Kidney (tissue), 22 donors: ENCODE measurements at places on chromosomes 5 and 9. TPM values are rescaled to one million over a fixed set of nuclear protein-coding genes. Genes with fewer than 3 reads are reported as not detected.

- DNase-seq = peak; percentile 50
Observed at GRCh38 chr5:34511915-34512314, 144.2 kb upstream of the RAI14 start.

The SPINK1 gene
- 2.2 TPM for total RNA-seq

GRCh38 chr5:14775857-14776256, 95.7 kb downstream of the ANKH start:
- no peak for DNase-seq

The CCDC192 gene
- not detected for total RNA-seq

The ECM2 gene
- 7.6 TPM for total RNA-seq

- no peak for DNase-seq
Observed at GRCh38 chr9:7921545-7922197, 122.1 kb upstream of the DMAC1 start.

The ANKRD31 gene
- 0.38 TPM for total RNA-seq

The PRR16 gene
- 3.6 TPM for total RNA-seq

DNA sequence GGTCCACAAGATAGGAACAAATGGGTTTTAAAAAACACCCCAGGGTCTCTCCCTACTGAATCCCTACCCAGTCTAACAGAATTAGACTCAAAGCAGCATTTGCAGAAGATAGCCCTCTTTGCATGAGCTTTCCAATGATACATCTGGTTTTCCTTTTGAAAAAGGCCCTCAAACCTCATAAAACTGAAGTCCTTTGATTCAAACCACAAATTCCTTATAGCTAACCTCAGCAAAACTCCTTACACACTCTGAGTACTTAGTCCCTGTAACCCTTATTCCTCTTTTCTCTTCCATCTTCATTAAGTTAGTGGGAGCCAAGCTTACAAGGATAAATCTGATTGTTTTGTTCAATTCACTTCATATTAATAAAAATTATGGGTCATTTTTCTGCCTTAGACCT, 90.5 kb upstream of the TNC start:
- no peak for DNase-seq

DNA sequence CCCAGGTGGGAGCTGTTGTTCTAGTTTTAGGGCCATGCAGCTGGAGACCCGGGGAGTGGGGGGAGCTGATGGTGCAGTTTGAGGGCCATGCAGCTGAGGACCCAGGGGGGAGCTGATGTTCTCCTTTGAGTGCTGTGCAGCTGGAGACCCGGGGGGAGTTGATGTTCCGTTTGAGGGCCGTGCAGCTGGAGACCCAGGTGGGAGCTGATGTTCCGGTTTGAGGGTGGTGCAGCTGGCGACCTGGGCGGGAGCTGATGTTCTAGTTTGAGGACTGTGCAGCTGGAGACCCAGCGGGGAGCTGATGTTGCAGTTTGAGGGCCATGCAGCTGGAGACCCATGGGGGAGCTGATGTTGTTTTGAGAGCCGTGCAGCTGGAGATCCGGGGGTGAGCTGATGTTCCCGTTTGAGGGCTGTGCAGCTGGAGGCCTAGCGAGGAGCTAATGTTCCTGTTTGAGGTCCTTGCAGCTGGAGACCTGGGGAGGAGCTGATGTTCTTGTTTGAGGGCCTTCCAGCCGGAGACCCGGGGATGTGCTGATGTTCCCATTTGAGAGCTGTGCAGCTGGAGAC, 14.6 kb downstream of the PDCD6 start:
- no peak for DNase-seq

- no peak for DNase-seq
Observed at GRCh38 chr5:158565017-158565789, 534.5 kb downstream of the EBF1 start.

- no peak for DNase-seq
Observed at GRCh38 chr5:136057401-136058038, 28.7 kb downstream of the TGFBI start.

DNA sequence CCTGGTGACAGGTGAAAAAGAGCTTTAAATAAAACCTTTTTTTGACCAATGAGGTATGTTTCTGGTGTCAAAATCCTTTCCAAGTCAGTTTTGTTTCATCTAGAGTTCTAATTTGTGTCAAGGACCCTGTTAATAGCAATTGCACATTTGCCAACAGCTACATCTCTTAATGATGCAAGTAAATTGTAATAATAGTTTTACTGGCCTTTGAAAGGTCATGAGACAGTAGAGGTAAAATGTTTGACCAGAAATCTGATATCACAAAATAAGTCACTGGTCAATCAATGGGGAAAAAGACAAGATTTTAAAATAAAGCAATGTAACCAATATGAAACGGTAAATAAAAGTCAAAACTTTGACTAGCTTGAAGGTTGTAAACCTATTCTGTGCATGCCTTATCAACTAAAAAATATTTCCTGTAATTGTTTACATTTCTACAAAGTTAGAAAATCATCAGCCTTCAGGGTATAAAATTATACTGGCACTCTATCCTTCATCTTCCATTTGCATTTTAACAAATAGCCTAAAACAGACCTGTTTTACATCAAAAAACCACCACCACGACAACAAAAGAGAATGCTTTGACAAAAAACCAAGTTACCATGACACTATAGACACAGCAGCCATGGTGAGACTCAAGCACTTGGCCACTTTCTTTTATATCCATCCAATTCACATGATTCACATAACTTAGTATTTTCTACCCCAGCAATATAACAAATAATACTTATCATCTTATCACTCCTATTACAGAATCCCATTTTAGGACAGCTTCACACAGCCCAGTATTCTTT, 3.0 kb downstream of the NADK2 start:
- no peak for DNase-seq
